ENCODE measurements at places on chromosomes 11 and 22.

DNA sequence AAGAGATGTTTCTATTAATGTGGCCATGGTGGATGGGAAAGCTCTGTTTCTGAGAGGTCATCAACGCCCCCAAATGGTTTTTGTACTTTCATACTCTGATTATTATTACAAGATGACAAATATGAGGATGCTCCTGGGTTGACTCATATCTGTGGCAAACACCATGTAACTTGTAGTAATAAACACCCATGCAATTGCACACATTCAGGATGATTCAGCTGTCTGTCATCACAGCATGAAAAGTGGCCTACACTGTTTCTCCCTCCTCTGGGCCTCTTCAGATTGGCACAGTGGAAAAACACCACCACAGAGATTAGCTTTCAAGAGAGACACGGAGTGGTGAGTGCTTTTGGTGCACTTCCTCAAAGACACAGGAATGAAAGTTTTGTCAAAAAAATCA, 85.4 kb downstream of the MTNR1B start:
- peak; percentile 38 for DNase-seq

GRCh38 chr11:93131709-93132108, 66.1 kb downstream of the SLC36A4 start:
- DNase-seq, result no peak

GRCh38 chr11:86669424-86669823, 3.0 kb downstream of the ME3 start:
- no peak for DNase-seq

- no peak for DNase-seq
Observed at GRCh38 chr11:73210916-73211667, 7.0 kb upstream of the P2RY2 start.

DNA sequence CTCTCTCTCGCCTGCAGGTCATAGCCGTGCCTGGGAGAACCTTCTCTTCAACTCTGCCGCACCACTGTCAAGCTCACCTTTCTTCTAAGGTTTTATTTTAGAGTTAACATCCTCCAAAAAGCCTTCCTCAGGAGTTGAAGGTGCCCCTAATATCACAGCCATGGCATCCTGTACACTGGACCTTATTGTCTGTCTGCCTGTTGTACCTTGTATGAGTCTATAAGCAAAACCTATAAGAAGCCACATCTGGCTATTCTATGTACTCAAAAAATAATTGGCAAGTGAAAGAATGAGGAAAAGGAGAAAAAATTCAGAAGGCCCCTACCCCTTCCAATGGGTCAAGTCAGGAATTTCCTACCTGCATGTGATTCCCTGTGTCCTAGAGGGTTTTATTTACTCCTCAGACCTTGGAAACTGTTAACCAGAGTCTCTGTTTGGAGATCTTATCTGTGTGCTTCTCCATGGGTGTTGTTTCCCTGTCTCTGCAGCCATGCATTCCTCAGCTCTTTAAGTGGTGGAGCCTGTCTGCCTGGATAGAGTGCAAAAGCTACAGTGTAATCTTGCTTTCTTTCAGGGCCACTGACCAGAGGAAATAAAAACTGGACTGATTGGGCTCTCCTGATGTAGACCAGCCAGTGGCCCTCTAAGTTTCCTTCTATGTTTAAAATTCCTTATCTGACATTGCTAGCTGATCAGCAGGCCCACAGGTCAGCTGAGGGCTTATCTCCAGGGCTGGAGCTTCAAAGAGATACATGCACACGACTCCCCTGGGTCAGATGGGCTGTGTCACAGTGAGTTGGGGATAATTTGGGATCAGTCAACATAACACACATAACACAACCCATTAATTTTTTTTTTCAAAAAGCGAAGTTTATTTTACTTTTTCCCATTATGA, 37.6 kb upstream of the TMEM135 start:
- peak; percentile 56 for DNase-seq

GRCh38 chr11:108859510-108859909, 194.6 kb downstream of the DDX10 start:
- no peak for DNase-seq

DNA sequence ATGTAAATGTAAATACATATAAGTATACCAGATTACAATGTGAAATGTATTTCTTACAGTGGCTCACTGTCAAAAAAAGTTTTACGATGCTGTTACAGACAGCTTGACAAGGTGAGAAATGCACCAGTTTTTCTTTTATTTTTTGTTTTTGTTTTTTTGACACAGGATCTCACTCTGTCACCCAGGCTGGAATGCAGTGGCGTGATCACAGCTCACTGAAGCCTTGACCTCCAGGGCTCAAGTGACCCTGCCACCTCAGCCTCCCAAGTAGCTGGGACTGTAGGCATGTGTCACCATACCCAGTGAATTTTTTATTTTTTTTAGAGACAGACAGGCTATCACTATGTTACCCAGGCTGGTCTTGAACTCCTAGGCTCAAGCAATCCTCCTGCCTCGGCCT, 9.2 kb downstream of the CCDC73 start:
- DNase-seq, result no peak

GRCh38 chr11:112968941-112969713, 7.9 kb downstream of the NCAM1 start:
- no peak for DNase-seq

DNA sequence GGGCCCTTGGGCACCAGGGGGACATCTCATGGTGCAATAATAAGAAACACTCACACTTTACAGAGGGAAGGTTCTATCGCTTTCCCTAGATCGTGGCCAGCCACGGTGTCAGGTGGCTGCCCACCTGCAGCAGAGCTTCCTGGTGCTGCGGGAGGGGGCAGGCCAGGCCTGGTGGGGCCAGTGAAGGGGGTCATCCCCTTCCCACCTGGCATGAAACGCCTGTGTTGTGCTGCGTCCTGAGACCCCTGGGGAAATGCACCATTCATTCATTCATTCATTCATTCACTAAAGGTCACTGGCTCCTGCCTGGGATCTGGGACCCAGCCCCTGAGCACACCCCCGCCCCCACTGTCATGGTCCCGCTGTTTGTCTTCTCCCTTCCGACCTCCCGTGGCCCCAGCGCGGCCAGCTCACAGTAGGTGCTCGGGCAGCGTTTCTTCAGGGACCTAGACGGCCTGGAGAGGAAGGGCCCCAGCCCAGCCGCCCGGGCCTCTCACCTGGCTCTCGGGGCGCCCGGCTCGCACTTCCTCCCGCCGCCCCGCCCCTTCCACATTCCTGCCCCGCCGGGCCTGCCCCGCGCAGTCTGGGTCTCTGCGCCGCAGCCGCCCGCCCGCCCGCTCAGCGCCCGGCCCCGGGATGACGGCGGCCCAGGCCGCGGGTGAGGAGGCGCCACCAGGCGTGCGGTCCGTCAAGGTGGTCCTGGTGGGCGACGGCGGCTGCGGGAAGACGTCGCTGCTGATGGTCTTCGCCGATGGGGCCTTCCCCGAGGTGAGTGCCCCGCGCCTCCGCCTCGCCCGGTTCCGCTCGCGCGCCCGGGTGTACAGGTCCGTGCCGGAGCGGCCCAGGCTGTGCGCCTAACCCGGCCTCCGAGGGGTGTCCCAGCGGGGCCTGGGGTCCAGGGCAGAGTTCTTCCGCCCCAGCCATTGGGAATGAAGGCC, at the start of gene RHOD:
RHOD (plus strand) TSS at position 581 of the 938 bp plus-strand sequence; CDS start at position 637, 56 bp downstream.
- DNase-seq, result peak; percentile 89

GRCh38 chr11:45079943-45080719, 66.3 kb upstream of the PRDM11 start:
- DNase-seq, result no peak

DNA sequence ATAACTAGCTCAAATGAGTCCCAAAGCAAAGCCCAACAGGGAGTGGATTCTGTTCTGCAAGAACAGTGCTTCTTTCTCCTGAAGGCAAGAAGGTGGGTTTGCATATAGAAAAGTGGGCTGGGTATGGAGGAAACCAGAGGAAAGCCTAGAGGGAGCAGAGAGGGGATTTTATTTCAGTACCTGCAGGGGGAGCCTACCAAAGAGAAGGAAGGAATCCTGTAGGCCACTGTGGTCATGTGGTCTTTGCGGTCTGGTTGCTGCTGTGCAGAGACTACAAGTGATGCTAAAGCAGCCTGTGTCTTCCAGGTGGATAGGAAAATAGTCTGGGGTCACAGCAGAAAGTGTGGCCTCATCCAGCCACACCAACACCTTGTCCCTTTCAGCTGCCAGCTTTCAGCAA, 33.2 kb upstream of the ZBTB16 start:
- DNase-seq, result peak; percentile 31

- DNase-seq, result peak; percentile 64
Observed at GRCh38 chr11:131511794-131512193, 141.4 kb downstream of the NTM start.

Measured in hepatocyte (in vitro differentiated cells).